ENCODE measurements at places on chromosomes 2 and 18.

- no peak for DNase-seq
These were observed 52.3 kb downstream of the CD226 start for GRCh38 chr18:69895066-69896047.

DNA sequence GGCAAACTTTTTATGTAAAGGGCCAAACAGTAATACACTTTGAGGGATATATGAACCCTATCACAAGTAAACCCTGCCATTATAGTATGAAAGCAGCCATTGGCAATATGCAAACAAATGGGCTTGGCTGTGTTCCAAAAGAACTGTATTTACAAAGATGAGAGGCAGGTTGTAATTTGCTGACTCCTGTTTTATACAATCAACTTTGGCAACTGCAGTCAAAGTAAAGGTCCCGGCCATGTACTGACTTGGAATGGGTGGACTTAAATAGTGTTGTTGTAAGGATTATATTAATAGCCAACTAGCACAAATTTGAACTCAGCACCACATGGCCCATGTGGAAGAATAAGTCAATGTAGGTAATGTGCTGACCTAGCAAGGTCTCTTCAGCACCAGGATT, 223.4 kb downstream of the WDPCP start:
- no peak for DNase-seq

DNA sequence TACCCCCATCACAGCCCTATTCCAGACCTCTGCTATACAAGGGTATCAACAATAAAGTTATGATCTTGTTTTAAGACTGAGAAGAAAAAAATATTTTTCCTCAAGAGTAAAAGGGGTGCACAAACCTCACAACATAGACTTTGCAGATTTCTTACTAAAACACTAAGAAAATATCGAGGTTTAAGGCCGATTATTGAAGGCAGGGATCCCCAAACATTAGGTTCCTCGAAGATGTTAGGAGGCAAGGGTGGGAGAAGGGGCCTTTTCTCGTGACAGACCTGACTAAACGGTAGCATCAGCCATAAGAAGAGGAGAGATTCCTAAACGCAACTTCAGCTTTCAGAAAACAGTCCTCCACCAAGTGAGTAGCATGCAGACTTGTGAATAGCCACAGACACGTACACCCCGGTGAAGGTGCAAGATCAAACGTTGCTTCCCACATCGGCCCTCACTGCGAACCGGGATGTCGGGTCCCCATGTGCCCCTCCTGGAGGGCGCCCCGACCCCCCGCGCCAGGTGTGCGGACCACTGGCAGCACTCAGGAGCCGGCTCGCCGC, 678 bp downstream of the PIAS2 start:
- DNase-seq: no peak

- no peak for DNase-seq
These were observed 35.6 kb upstream of the NRP2 start for GRCh38 chr2:205646680-205647079.

GRCh38 chr2:158518084-158518483, 61.3 kb downstream of the PKP4 start:
- DNase-seq: no peak

GRCh38 chr2:180125245-180125962, 118.3 kb upstream of the CWC22 start:
- DNase-seq: peak; percentile 87

DNA sequence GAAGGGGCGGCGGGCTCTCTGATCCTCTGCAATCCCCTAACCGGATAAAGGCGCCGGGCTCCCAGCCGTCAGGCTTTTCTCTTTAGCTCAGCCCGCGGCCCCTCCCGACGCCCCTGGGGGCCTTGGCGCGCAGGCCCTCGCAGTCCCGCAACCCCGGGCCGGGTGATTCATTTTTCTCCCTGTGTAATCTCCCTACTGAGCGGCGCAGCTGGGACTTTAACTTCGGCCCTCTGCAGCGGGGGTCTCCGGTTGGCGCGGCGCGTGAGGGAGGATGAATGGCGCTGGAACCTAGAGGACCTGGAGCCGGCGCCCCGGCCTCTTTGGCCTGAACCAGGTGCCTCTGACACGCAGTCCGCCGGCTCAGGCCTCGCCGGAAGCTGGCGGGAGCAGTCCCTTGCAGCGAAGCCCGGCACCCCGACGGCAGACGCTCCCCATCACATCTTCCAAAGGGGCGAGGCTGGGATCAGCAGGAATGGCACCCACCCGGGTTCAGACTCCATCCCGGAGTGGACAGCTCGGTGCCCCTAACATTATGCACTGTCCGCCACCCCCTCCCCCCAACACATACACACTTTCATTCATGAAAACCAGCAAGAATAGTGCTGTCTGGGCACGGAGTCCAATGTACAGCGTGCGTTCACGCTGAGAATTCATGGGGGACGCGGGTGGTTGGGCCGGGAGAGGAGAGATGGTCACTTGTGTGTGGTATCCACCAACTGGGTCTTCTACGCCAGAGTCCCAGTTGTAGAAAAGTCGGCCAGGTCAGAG, 1.2 kb downstream of the CNGA3 start:
- DNase-seq: no peak

- peak; percentile 39 for DNase-seq
These were observed 30.8 kb downstream of the CREG2 start for GRCh38 chr2:101356521-101356920.

- no peak for DNase-seq
These were observed 58.6 kb downstream of the KCNG2 start for GRCh38 chr18:79856119-79857007.

All from GM03348 (cell line).